ENCODE measurements at places on chromosomes 7 and 10.
A peak's percentile ranks its signal among the peaks of the same experiment; 100 is the strongest.

- no peak for DNase-seq
These were observed 91.3 kb downstream of the CYTH3 start for GRCh38 chr7:6181136-6181535.

DNA sequence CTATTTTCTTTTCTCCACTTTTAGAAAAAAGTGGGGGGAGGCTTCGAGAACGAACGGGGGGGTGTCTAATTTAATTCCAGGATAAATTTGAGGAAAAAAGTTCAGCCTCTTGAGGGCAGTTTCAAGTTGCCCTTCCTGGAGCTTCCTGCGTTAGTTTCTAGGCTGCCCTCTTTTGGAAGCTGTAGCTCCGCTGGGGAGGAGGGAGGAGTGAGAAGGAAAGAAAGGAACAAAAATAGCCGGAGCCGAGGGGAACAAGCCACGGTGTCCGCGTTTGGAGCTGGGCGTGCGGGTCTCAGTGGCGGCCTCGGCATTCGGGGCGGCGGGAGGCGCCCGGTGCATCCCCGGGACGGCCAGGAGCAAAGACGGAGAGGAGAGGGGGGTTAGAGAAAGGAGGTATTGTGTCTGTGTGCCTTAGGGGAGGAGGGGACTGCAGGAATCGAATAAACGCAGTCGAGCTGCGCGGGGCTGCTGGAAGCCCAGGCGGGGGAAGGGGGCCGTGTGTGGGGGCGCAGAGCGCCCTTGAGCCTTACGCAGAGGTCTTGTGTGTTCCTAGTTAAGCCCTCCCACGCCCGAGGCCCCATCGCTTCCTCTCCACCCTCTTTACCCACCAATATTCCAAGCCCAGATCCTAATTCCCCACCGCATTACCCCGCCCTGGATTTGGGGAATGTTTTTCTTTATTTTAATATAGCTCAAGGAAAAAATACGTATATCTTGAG lies 2.0 kb upstream of the TNRC18 start:
- DNase-seq, result peak; percentile 86

DNA sequence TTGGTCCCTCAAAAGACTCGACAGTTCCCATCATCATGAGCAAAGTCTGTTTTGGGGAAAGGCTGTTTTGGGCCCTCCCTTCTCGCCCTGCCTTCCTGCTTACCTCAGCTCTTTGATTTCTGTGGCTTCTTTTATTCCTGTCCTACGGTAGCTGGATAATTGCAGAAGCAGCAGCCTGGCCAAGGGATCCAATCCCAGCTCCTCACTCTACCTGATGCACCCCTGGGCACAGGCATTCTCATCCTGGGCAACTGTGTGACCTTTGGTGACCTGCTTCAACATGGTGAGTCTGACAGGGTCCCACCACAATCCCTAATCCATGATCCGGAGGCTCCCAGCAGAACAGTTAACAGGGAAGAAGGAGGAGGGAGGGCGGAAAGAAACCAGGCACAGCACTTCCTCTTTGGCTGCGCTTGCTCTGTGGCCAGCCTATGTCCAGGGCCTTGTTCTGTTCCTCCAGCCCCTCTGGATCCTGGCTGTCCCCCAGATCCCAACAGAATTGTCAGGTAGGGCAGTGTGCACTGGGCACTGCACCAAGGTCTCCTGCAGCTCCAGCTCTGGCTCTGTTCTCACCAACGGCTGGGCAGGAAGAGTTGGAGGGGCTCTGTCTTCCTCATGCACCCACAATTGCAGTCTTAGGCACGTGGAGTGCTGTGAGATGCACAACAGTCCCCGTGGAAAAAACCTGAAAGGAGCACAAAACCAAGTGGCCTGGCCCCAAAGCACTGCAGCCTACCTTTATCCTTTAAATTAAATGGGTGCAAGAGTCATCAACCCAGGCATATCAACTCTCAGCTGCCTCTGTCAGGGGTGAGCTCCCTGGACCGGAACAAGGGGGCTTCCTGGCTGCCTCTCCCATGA lies 144.4 kb downstream of the PTPN20 start:
- DNase-seq, result no peak

GRCh38 chr7:41621953-41622831 lies 80.7 kb downstream of the INHBA start:
- DNase-seq, result no peak

- DNase-seq, result no peak
These were observed 177.6 kb upstream of the NAMPT start for GRCh38 chr7:106462365-106462859.

Measured in caudate nucleus (tissue), 63 donors.